HT1080 (cell line): ENCODE measurements at places on chromosomes 1 and 21.

DNA sequence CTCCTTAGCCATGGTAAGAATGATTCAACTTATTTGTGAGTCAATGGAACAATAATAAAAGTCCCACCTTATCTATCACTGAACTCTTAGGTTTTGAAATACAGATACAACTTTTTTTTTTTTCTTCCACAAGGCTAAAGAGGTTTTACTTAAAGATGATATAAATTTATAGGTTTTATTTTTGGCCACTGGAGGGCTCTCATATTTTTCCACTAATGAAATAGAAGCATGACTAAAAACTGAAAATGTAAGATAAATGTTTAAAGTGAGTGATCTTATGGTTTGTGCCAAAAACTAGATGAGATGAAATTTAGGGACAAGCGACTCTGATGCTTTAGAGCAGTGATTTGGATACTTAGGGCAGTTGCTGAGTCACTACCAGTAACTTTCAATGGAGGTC is 499.0 kb downstream of the NUF2 start:
- DNase-seq = no peak

DNA sequence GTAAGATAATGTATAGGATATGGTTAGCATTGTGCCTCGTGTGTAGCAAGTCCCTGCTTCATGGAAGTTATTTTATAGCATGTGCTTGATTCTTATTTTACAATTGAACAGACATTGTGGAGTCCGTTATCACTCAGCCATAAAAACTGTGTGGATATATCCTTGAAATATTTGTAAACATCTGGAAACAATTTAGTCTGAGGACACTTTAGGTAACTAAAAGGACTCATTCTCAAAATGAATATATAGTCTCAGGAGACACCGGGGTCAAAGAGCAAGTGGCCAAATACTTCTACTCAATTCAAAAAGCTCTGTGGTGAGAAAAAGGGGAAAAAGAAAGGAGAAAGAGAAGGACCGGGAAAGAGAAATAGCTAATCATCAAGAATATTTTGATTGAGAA is 23.7 kb downstream of the PRRX1 start:
- DNase-seq = no peak

GRCh38 chr1:68220420-68220819 is 11.9 kb downstream of the WLS start:
- no peak for DNase-seq

DNA sequence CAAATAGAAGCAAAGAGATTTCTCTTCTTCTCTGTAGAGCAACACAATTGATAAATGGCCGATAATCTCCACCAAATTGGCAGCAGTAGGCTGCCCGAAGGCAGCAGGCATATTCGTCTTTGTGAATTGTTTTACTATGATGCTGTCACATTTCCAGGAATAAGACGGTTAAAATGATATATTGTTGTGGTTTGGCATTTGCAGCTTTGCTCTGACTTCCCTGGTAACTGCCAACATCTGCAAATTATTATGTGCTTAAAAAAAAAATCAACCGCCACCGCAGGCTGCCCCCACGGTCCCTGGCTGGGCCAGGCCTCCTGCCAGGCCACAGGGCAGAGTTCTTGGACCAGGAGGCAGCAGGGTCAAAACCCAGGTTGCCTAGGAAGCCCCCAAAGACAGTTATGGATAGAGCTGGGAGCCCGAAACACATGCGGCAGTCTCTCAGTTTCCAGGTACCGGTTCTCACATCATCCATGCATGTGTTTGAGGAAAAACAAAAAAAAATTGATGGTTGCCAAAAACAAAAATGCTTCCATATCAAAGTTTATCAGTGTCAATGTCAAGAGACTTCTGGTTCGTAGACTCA is 179.3 kb downstream of the ETS2 start:
- peak; percentile 26 for DNase-seq

DNA sequence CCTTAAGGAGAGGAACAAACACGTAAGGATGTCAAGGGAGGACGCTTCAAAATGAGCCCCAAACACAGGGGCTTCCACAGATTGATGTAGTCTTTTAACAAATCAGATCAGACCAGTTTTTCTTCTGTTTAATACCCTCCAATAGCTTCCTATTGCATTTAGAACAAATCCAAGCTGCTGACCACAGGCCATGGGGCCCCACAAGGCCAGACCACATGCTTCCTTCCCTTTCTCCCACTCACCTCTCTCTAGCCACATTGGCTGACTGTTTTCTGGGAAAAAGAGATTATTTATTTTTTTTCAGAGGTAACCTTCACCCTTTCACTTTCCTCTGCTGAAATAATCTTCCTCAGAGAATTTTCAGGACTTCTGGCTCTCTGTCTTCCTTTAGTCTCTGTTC is 380.6 kb downstream of the SIPA1L2 start:
- DNase-seq = no peak
